ENCODE measurements at places on chromosomes 2 and 18.

DNA sequence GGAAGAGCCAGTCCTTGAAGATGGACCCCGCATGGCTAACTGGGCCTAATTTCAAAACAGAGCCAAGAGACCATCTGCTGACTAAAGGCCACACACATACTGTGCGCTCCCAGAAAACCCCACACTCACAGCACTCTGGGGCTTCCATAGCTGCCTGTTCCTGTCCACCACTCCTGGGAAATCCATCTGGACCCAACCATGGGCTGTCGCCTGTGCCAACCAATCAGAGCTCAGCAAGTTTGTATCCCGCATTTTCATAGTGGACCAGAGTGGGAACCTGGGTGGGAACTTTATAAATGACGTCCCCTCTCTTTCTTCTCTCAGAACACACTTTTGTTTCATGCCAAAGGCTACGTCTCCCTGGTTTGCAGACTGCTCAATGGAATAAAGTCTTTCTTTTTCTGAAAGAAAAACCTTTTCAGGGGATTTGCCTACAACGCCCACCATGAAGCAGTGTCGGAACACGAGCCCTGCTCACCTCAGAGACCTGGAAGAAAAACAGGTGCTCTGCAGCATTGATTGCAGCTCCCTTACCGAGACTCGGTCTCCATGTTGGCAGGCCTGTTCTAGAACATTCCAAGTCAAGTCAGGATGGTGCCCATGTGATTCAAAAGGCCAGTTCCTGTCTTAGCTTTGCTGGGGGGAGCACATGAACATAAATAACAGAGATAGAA, 137.2 kb upstream of the GPC1 start:
- no peak for DNase-seq

- peak; percentile 34 for DNase-seq
Measured at GRCh38 chr2:182101263-182101662, 115.6 kb downstream of the PPP1R1C start.

GRCh38 chr2:111030260-111030891, 90.3 kb upstream of the BCL2L11 start:
- DNase-seq, result no peak

DNA sequence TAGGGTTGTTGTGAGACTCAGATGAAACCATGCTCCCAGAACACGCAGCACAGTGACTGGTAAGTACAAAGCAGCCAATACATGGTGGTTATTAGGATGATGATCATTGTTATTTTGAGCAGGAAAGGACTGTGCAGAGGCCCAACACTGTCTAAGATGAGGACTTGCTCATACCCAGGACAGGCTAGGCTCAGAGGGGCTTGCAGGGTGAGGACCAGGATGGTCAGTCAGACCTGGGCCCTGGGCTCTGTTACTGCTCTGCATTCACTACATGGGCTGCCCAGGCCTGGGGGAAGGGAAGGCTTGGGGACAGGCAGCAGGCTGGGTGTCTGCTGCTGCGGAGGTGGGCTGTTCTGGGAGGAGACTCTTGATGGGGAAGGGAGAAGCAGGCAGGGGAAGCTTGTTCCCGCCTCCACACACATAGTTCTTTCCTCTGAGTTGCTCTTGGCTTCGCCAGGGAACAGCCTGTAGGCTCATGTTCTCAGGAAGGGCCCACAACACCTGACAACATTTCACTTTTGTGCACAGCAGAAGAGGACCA, 17.5 kb downstream of the CAPN13 start:
- no peak for DNase-seq

DNA sequence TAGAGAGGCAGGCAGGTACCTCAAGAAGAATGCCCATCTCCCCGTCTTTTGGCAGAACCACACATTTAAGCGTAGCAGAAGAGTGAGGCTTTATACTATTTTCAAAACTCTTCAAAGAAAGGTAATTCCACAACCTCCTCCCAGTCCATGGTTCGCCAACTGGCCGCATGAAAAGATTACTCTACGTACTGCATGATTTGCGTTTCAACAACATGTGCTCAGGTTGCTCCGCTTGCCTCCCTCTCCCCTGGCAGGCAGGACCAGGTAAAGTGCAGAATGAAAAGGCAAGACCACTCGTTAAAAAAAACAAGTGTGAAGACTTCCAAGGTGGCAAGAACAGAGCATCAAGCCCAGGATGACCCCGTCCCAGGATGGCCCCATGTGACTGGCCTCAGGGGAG, 143.7 kb downstream of the SP3 start:
- no peak for DNase-seq

DNA sequence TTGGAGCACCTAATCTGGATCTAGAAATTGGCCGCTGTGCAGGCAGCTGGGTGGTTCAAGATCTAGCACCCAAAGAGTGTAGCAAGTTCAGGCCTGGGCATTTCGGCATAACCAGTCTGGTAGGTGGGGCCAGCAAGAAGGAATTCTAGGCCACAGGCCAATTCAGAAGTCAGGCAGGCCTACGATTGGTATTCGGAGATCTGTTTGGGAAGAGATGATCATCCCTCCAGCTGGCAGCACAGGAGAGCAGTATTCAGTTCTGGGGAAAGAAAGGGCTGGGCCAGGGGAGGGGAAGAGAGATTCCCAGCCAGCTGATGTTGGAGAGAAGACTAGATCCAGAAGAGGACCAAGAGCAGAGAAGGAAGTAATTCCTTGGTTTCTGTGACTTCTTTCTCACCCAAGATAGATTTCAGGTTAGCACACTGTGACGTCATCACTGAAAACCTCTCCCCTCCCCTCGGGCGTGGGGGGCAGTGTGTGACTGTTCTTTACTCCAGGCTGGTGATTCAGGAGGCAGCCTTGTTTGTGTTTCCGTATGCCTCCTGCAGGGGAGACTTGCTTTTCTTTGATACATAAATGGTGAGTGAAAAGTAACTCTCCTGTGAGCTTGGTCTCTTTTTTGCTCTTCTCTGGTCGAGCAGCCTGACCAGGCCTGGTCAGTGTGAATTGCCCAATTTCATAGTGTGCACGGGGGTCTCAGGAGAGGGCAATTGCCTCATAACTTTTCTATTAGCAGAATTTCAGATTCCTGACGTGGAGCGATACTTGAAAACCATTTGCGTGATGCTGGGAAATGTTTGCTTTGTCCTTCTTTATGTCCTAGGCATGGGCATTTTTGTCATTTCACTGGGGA, 61.1 kb downstream of the MEIS1 start:
- no peak for DNase-seq

GRCh38 chr18:76407681-76408080, 87.4 kb downstream of the ZNF516 start:
- no peak for DNase-seq

GRCh38 chr2:191660575-191660974, 17.4 kb upstream of the NABP1 start:
- DNase-seq, result no peak

DNA sequence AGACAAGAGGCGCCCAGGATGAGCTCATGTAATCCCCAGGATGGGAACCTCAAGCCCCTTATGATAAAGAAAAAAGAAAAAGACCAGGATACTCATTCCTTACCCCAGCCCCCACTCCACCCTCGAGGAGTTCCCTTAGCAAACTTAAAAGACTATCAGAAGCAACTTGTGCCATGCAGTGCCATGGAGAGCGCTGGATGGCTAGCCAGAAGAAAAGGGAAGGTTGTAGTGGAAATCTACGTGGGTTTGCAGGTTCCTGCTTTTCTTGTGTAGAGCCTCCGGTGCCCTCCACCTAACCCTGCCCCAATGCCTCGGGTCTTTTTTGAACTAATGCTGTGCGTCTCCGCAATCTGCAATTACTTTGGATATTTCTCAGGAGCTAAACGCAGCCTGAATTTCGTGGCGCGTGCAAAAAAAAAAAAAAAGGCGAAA, 16.2 kb upstream of the BCL11A start:
- DNase-seq, result no peak

DNA sequence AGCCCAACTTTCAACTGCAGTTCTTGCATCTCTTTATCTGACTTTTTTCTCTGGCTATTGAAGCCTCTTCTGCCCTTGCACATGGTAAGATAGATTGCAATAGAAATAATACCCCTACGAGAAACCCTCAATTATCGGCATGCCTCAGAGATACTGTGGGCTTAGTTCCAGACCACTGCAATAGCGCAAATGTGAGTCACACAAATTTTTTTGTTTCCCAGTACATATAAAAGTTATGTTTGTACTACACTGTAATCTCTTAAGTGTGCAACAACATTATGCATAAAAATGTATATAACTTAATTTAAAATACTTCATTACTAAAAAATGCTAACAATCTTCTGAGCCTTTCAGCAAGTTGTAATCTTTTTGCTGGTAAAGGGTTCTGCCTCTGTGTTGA, 124.7 kb downstream of the PDE1A start:
- DNase-seq, result no peak

- no peak for DNase-seq
Measured at GRCh38 chr2:27175330-27175729, 26.5 kb downstream of the TCF23 start.

- no peak for DNase-seq
Measured at GRCh38 chr18:685438-685837, 27.0 kb downstream of the ENOSF1 start.

DNA sequence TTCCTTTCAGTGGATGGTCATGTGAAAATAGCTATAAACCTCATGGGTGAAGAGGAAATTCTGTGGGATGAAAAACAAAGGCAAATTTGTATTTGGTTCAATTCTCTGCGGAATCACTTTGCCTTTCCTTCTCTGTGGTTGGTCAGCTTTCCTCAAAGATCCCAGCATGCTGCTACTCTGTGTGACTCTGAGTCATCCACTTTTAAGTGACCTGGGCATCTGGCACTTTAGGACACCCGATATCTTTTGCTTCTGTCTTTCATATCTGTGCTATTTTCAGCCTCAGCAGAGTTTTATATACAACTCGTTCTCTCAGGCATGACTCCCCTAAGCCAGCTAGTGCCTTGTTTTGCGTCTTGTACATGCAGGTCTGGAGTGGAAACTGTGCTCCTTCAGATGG, 217.0 kb upstream of the PIEZO2 start:
- DNase-seq, result no peak

- no peak for DNase-seq
Measured at GRCh38 chr2:212465456-212465855, 73.1 kb downstream of the ERBB4 start.

GRCh38 chr18:55251254-55251971, 292.2 kb upstream of the CCDC68 start:
- DNase-seq, result no peak

- peak; percentile 71 for DNase-seq
Measured at GRCh38 chr18:63848159-63848558, 39.3 kb upstream of the SERPINB2 start.

DNA sequence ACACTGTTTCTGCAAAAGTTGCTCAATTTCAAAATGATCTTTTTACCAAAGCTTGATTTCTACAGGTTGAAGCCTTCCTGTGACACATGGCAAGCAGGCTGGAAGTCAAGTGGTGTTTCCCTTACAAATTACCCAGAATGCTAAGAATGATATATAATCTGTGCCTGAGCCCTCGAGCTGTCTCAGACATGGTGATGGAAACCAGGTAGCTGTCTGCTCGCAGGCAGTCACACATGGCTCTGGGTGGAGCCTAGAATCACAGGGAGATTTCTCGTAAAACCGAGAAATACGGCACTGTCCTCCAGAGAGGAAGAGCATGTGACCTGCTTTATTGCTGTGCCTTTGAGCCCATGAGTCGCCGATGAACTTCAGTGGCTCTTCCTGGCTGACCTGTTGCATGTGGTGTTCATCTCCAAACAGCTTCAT, 392.9 kb downstream of the ZNF521 start:
- DNase-seq, result no peak

GRCh38 chr2:220144411-220144810, 517.0 kb downstream of the SLC4A3 start:
- DNase-seq, result no peak

GRCh38 chr2:145931781-145932395, 1412.0 kb upstream of the ZEB2 start:
- DNase-seq, result no peak

- peak; percentile 67 for DNase-seq
Measured at GRCh38 chr2:60152226-60152833, 401.1 kb downstream of the BCL11A start.

- DNase-seq, result no peak
Measured at GRCh38 chr2:238596571-238597551, 170.1 kb downstream of the ASB1 start.

GRCh38 chr2:27712522-27712921, 48.8 kb downstream of the SLC4A1AP start:
- DNase-seq, result no peak

- DNase-seq, result no peak
Measured at GRCh38 chr18:49304751-49305150, 155.7 kb downstream of the DYM start.

DNA sequence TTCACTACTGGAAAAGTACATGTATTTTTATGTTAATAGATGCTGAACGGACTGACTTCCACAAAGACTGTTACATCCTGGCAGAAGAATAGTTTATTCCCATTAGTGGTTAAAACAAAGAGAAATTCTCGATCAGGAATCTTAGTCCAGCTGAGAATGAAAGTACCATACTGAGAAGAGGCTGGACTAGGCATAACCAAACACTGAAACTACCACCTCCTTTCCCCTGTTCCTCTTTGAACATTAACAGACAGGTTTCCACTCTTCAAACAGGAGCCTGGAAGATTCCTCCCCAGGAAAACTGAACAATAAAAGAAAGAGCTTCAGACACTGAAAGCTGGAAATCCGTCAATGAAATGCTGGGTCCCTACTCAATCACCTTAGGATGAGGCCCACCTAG, 25.8 kb downstream of the LDAH start:
- no peak for DNase-seq

DNA sequence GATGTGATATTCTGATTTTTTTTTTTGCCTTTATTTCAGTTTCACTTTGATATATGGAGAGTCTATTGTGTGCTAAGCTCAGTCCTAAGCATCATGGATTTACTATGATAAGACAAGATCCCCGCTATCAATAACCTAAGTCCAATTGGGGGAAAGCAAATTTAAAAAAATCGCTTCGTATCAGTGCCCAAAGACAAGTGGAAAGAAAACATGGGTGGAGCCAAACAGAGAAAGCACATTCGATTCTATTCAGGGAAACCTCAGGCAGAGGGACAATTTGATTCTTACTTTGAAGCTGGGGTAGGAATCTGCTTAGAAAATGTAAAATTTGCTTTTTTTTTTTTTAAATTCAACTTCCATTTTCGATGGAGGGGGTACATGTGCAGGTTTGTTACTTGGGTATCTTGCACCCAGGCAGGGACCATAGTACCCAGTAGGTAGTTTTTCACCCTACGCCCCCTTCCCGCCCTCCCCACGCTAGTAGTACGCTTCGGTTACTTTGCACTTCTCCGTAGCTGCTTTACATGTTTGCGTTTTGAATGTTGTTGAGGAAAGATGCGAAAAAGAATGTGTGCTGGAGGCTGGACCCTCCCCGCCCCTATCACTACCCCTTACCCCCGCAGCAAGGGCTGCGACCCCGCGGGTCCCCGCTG, 12.4 kb downstream of the KIF5C start:
- no peak for DNase-seq

- DNase-seq, result no peak
Measured at GRCh38 chr2:190031969-190032618, 30.4 kb downstream of the MSTN start.

All from NAMALWA (cell line).